Endodermal cell (in vitro differentiated cells): ENCODE measurements at places on chromosomes 6 and 20. TPM values are rescaled to one million over a fixed set of nuclear protein-coding genes. Genes with fewer than 3 reads are reported as not detected.

TRIM10 gene
- not detected in 3 replicates for total RNA-seq

C6orf58 gene
- total RNA-seq, result not detected in 2 replicates

PI16 gene
- not detected in 3 replicates for total RNA-seq

SDHAF4 gene
- 40.5 to 47.4 TPM (median 43.2 TPM) in 3 replicates for total RNA-seq

MROH8 gene
- 2.2 to 2.8 TPM (median 2.5 TPM) in 3 replicates for total RNA-seq

ANKRD66 gene
- total RNA-seq, result not detected in 3 replicates

SMLR1 gene
- 0.14 to 0.48 TPM (median 0.40 TPM) in 3 replicates for total RNA-seq

SCRT2 gene
- total RNA-seq, result not detected in 3 replicates

DLL1 gene
- 3.6 to 7.4 TPM (median 3.9 TPM) in 3 replicates for total RNA-seq

DNA sequence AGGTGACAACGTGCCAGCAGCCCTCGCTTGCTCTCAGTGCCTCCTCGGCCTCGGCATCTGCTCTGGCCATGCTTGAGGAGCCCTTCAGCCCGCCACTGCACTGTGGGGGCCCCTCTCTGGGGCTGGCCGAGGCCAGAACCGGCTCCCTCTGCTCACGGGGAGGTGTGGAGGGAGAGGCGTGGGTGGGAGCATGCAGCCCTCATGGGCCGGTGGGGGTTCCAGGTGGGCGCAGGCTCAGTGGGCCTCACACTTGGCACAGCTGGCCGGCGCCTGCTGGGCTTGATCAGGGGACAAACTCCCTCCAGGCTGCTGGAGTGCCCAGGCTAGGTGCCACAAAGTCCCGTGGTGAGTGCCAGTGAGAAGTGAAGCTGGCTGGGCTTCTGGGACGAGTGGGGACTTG is 566.6 kb upstream of the ID4 start:
- no peaks in the 10 kb centered on the region for H3K4me1 ChIP-seq
- H3K27me3 ChIP-seq, result no peaks in the 10 kb centered on the region
- DNase-seq, result no peak

DNA sequence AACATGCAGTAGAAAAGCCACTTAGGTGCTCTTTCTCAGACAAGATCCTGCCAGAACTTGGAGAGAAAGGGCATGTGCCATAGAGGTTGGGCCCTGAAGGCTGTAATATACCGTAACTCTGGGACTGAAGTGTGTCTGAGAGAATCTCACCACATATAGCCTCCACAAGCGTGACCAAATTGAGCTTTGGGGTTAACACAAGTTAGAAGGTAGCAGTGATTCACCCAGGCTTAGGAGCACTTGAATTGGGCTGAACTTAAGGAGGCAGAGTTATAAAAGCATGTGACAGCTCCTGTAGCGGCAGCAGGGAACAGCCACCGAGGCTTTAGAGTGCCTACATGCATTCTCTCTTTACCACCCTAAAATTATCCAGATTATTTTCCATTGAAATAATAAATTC is 361.6 kb downstream of the PHF3 start:
- H3K36me3 ChIP-seq, result no peaks in the 10 kb centered on the region
- no peak overlapping the region for H3K4me3 ChIP-seq
- no peaks in the 10 kb centered on the region for H3K27me3 ChIP-seq
- DNase-seq, result no peak

- H3K4me3 ChIP-seq, result no peak overlapping the region
- H3K27me3 ChIP-seq, result no peaks in the 10 kb centered on the region
- H3K36me3 ChIP-seq, result no peaks in the 10 kb centered on the region
- no peak overlapping the region for H3K27ac ChIP-seq
These were observed 48.4 kb downstream of the RIOK1 start for GRCh38 chr6:7438011-7438410.

DNA sequence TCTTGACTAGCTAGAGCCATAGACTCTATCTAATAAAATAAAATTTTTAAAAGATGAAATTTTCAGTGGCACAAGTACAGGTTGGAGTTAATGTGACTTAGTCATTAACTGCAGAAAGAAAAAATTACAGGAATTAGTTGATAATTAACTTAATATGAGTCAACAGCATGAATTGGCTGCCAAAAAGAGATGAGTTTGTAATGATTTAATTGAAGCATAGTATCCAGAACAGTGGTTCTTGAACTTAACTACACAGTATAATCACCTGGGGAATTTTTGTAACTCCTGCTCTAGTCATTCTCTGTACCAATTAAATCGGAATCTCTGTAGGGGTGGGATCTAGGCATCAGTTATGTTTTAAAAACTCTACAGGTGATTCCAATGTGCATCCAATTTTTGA is 46.3 kb upstream of the HMGN3 start:
- no peaks in the 10 kb centered on the region for H3K27me3 ChIP-seq
- no peaks in the 10 kb centered on the region for H3K4me1 ChIP-seq
- H3K27ac ChIP-seq, result no peak overlapping the region
- H3K36me3 ChIP-seq, result no peaks in the 10 kb centered on the region
- no peak for DNase-seq

DNA sequence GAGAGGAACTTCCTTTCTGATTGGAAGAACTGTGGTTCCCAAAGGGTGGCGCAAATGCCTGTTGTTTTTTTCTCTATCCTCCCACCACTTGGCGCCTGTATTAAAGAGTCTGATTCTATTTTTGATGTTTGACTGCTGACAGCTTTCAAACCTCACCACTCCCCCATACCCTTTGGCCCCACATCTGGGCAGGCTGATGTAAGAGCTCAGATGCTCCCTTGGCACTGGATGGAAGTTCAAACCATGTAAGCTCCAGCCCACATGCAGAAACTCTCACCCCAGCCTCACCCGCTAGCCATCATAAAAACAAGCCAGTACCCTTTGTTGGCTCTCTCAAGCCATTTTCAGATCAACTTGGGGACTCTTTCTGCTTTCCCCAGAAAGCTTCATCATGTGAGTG is 20.0 kb upstream of the TMEM14A start:
- H3K4me3 ChIP-seq, result no peak overlapping the region
- no peaks in the 10 kb centered on the region for H3K36me3 ChIP-seq
- H3K4me1 ChIP-seq, result no peaks in the 10 kb centered on the region
- H3K27ac ChIP-seq, result no peak overlapping the region
- DNase-seq, result no peak

DNA sequence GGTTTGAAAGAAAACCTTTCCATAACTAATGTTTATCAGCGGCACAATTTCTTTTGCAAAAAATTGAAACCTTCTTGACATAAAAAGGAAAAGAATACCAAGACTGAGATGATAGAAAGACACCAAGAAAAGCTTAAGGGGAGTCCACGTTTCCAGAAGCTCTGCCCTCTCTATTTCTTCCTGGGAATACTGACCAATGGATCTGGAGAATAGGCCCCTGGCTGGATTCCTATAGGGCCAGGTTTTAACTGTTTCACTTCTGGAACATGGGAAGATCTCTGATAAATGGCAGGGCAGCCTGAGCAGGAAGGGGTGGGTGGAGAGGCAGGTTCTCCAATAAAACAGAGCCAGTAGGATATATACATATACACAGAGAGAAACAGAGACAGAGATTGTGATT is 413.4 kb upstream of the JARID2 start:
- DNase-seq, result no peak
- H3K4me3 ChIP-seq, result no peak overlapping the region
- H3K4me1 ChIP-seq, result peaks cover 6% of the 10 kb centered on the region
- peaks cover 14% of the 10 kb centered on the region for H3K27me3 ChIP-seq
- H3K27ac ChIP-seq, result no peak overlapping the region
- H3K36me3 ChIP-seq, result no peaks in the 10 kb centered on the region

DNA sequence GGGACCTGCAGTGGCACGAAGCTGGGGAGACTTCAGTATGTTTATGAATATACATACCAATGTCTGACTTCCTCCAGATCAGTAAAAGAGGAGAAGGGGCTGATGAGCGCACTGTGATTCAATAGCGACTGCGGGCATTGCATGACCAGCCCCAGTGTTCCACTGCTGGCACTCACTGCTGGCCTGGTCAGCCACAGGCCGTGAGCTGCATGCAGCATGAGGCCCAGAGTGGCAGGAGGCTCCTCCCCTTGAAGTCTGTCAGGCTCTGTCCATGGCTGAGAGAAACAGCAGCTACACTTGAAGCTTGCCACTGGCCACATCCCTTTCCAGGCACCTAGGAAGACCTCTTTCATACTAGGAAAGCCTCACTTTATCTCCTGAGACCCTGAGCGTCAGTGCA is 265.9 kb upstream of the CDYL start:
- no peak overlapping the region for H3K27ac ChIP-seq
- H3K4me1 ChIP-seq, result no peaks in the 10 kb centered on the region
- no peaks in the 10 kb centered on the region for H3K27me3 ChIP-seq
- H3K4me3 ChIP-seq, result no peak overlapping the region
- DNase-seq, result no peak

DNA sequence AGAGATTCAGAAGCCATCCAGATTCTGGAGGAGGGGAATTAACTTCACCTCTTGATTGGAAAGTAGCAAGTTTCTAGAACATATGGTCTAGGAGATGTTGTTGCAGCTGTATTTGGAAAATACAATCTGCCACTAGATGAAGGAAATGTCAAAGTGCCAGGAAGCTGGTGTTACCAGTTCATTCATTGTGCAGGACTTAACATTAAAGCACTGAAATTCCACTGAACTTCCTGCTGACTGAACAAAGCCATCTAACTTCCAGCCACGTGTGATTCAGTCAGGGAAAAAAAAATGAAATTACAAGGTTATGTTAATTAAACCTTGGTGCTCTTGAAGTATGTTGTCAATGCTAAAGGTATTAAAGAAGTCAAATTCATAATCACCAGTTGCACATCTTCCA is 321.5 kb upstream of the SASH1 start:
- H3K4me3 ChIP-seq, result no peak overlapping the region
- H3K27ac ChIP-seq, result no peak overlapping the region
- no peaks in the 10 kb centered on the region for H3K36me3 ChIP-seq

GRCh38 chr6:130655586-130655985 is 171.6 kb upstream of the SMLR1 start:
- H3K27ac ChIP-seq, result no peak overlapping the region
- no peaks in the 10 kb centered on the region for H3K36me3 ChIP-seq
- no peak overlapping the region for H3K4me3 ChIP-seq
- DNase-seq, result no peak
- H3K4me1 ChIP-seq, result no peaks in the 10 kb centered on the region

GRCh38 chr6:54193560-54193959 is 82.3 kb downstream of the MLIP start:
- no peak overlapping the region for H3K4me3 ChIP-seq
- H3K36me3 ChIP-seq, result no peaks in the 10 kb centered on the region

DNA sequence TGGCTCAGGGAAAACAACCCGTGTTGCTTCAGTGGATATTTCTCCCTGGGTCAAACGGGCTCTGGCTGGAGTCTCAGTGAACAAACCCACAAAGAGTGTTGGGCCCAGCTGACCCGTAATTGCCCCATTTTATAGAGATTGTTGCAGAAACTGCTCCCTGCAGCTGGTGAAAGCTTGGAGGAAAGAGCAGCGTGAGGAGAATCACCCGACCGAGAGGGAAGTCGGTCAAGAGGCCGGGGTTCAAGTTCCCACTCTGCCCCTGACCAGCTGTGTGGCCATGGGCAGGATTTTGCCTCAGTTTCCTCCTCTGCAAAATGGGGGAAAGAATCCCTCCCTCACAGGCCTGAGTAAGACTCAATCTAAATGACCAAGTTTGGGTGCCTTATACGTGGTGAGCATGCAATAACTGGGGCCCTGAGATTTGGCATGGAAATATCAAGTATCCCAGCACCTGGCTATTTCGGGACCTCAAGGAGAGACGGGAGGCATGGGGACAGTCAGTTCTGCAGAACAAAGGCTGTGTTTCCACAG is 1.7 kb upstream of the TGM2 start:
- DNase-seq, result no peak
- H3K36me3 ChIP-seq, result no peaks in the 10 kb centered on the region
- no peaks in the 10 kb centered on the region for H3K4me1 ChIP-seq
- no peak overlapping the region for H3K27ac ChIP-seq
- H3K4me3 ChIP-seq, result no peak overlapping the region
- H3K27me3 ChIP-seq, result peaks cover 5% of the 10 kb centered on the region

DNA sequence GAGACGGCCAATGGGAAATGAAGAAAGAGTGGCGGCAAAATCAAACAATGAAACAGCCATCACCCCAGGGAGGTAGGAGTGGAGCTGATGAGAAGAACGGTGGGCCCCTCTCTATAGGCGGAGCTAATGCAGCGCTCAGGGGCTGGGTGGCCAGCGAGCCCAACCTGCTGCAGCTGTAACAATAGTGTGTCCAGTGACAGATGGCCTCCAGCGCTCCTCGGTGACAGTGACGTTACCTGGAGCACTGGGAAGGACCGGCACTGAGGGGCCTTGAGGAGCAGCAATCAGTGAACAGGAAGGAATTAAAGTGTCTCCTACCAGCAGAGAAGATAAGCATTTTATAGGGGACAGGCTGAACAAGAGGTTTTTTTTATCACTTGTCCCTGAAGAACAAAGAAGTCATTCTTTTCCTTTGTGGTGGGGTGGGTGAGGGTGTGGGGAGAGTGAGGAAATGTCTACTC is 81.6 kb downstream of the FOXA2 start:
- H3K27ac ChIP-seq, result no peak overlapping the region
- H3K27me3 ChIP-seq, result no peaks in the 10 kb centered on the region
- no peak overlapping the region for H3K4me3 ChIP-seq
- peak; percentile 54 for DNase-seq
- no peaks in the 10 kb centered on the region for H3K36me3 ChIP-seq

- no peak overlapping the region for H3K27ac ChIP-seq
- peaks cover 16% of the 10 kb centered on the region for H3K4me1 ChIP-seq
- H3K27me3 ChIP-seq, result no peaks in the 10 kb centered on the region
- no peaks in the 10 kb centered on the region for H3K36me3 ChIP-seq
These were observed 104.9 kb upstream of the SYNDIG1 start for GRCh38 chr20:24364482-24364881.

DNA sequence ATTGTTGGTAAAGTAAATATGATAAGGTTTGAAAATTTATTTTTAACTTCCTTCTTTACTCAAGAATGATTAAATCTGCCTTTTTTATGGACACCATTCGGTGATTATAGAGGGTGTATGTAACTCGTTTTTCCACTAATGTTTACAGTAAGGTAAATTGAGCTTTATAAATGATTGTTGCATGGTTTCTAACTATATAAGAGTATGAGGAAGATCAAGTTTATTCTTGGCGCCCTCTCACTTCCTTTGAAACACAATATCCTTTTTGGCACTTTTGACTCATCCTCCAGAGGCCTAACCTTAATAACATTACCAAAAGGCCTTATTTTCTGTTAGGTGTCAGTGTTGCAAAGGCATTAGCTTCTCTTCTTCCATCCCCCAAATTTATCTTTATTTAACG is 41.8 kb upstream of the MTRF1L start:
- no peak for DNase-seq
- H3K4me1 ChIP-seq, result no peaks in the 10 kb centered on the region

DNA sequence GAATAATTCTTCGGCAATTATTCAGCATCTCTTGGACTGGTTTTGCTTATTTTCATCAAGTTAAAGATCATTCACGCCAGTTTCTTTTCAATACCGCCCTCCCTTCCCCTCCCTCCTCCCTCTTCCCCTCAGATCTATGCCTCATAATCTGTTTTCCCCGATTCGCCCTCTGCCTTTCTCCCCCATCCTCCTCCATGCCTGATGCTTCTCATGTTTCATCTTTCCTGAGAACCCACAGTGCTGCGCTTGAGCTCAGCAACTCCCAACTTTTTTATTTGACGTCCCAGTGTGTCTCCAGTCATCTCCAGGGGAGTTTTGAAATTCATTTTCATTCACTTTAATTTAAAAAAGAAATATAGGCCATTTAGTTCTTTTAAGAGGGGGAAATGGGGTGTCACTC is 142.7 kb downstream of the PTPRT start:
- H3K4me1 ChIP-seq, result no peaks in the 10 kb centered on the region
- no peaks in the 10 kb centered on the region for H3K36me3 ChIP-seq
- H3K27ac ChIP-seq, result no peak overlapping the region
- peaks cover 4% of the 10 kb centered on the region for H3K27me3 ChIP-seq
- H3K4me3 ChIP-seq, result no peak overlapping the region
- DNase-seq, result no peak
